ENCODE measurements at places on chromosomes 11 and 22.

GRCh38 chr11:65606876-65607613, 7.0 kb downstream of the MAP3K11 start:
- no peak for DNase-seq

GRCh38 chr11:130849215-130849568, 67.1 kb downstream of the SNX19 start:
- no peak for DNase-seq

DNA sequence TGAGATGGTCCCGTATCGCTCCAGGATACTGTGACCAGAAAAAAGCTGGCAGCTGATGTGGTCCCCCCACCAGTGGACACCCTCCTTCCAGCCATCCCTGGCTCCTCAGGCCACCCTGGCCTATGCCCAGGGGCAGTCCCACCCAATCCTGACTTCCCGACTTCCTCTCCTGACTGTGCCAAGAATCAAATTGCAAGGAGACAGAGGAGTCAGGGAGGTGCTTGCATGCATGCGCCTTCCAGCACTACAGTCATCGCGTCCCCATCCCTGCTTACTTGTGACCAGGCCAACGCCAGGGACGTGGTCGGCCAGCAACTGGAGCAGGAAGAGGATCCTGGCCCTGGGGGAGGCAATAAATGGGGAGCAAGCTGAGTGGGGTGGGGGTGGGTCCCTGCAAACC, 3.6 kb upstream of the FREY1 start:
- no peak for DNase-seq

GRCh38 chr11:127023991-127024390, 23.4 kb upstream of the KIRREL3 start:
- no peak for DNase-seq

GRCh38 chr22:40441761-40442390, 71.5 kb downstream of the SGSM3 start:
- DNase-seq = no peak

DNA sequence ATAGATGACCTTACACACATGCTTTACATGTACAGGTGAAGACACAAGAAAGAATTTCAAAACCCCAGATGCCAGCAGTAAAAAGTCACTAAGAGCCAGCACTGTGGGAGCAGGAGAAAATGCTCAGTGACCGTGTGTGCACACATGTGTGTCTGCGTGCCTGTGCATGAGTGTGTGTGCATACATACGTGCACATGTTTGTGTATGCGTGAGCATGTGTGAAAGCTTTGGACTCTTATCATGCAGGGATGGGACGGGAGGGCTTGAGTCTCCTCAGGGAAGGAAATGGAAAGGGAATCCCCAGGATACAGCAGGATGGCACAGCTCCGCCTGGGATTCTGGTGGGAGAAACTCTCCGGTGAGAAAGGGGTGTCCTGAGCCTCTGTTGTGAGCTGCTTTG, 121.5 kb upstream of the B3GAT1 start:
- DNase-seq = no peak

GRCh38 chr11:112579282-112579681, 318.6 kb upstream of the PLET1 start:
- DNase-seq = no peak

DNA sequence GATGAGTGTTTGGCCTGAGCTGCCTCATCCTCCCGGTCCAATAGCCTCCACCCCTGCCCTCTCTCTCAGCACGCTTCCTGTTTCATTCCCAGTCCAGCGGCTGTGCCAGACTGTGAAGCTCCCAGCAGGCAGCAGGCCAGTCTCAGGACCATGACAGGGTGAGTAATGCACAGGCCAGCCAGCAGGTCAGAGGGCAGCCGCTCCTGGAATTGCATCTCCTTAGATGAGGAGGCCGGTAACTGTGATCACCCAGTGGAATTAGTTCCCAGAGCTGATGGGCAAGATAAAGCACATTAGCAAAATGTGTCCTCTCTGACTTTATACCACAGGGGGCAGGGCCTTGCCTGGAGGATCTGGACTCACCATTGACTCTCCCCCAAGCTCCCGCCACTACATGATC, 251.2 kb downstream of the ETS1 start:
- DNase-seq = no peak

DNA sequence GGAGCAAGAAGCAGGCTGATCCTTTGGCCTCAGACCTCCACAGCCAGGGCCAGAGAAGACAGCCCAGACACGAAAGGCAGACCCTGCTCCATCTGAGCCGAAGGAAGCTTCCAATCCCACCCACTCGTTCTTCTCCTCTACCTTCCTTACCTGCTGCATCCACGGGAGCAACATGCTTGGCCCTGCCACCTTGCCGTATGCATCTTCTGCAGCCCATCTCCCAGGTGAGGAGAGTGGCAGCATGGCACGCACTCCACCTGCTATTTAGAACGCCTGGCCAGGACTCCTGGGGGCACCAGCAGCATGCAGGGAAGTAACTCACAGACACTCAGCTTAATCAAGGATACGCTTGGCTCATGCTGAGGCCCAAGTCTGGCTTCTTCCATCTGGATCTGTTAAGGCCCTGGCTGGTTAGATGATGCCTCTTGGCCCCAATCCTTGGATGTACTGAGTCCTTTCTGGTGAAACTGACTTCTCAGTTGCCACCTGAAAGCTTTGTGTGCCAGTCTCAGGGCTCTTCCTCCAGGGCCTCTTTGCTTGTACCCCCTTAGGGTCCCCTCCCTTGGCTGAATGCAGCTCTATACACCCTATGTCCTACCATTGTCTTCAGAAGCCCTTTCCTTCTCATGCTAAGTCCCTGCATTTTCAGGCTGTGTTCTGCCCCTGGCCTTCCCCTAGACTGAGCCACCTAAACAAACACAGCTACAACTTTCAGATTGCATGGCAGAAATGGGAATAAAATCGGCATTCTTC, 604.9 kb downstream of the BUD13 start:
- DNase-seq = no peak

- DNase-seq = no peak
These were observed 61.0 kb downstream of the TEAD1 start for GRCh38 chr11:12735262-12735661.

- DNase-seq = no peak
These were observed 307 bp upstream of the MRPL16 start for GRCh38 chr11:59810911-59811259.

DNA sequence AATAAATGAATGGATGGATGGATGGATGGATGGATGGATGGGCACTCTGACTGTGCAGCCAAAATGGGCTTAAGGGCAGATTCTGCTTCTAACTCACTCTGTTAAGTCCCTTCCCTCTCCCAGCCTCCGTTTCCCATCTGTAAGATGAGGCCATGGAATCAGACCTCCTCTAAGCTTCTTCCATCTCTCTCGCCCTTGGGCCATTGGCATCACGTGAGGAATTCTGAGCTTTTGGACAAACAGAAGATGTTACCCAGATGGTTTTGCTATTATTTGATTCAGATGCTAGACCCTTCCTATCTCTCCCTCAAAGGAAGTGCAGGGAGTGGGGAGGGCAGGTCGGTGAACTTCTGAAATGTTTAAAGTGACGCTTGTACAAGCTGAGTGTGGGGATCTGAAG, 4.0 kb upstream of the CYTH4 start:
- no peak for DNase-seq

GRCh38 chr11:113952588-113952987, 22.3 kb upstream of the HTR3A start:
- no peak for DNase-seq

GRCh38 chr11:114158421-114158820, 98.9 kb downstream of the ZBTB16 start:
- DNase-seq = no peak

GRCh38 chr11:127670374-127671119, 670.0 kb upstream of the KIRREL3 start:
- DNase-seq = no peak

DNA sequence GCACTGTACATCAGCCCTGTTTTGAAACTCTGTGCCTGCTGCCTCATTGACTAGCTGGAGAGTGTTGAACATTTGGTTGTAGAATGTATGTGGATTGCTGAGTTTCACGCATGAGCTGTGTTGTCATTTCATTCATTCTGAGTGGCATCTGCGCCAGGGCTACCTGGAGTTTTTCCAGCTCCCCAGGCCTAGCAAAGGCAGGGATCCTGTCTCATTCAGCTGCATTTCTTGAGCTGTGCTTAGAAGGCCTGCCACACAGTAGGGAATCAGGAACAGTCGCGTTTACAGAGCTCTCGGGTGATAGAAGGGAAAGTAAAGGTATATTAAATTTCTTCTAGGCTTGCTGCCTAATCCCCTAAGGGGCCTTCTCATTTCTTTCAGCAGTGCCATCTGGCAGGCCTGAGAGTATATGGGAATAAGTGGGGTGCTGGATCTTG, 44.3 kb downstream of the PTPRJ start:
- no peak for DNase-seq

GRCh38 chr22:41203118-41203517, 2.0 kb upstream of the L3MBTL2 start:
- DNase-seq = no peak

GRCh38 chr11:130631119-130631518, 182.7 kb downstream of the ADAMTS15 start:
- DNase-seq = no peak

GRCh38 chr11:73240190-73240781, 22.2 kb downstream of the P2RY2 start:
- no peak for DNase-seq

- no peak for DNase-seq
These were observed 3.4 kb downstream of the SCGB1D4 start for GRCh38 chr11:62295504-62295903.

DNA sequence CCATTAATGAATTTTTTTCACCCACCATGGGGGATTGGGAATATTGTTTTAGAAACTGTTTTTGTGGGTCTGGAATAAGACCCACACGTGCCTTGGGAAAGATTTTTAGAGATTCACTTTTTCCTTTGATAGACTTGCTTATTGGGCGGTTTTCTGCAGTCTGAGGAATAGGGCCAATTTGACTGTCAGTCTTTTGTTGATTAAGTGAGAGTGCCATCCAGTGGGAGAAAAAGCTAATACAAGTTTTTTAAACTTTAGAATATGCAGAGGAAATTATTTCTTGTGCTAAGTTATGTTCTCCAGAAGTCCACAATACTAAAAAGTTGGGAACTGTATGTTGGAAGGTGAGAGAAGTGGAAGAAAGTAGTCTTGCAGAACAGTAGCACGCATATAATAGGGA, 56.1 kb downstream of the PRMT3 start:
- DNase-seq = no peak

GRCh38 chr11:62069374-62069773, 54.4 kb upstream of the INCENP start:
- no peak for DNase-seq

- DNase-seq = no peak
These were observed 160.5 kb upstream of the NAV2 start for GRCh38 chr11:19552161-19552560.

- no peak for DNase-seq
These were observed 34.8 kb downstream of the TSG101 start for GRCh38 chr11:18491924-18492323.

- DNase-seq = no peak
These were observed 333.4 kb upstream of the MPPED2 start for GRCh38 chr11:30919389-30920152.

- no peak for DNase-seq
These were observed 19.1 kb upstream of the SLC22A25 start for GRCh38 chr11:63262547-63262946.

DNA sequence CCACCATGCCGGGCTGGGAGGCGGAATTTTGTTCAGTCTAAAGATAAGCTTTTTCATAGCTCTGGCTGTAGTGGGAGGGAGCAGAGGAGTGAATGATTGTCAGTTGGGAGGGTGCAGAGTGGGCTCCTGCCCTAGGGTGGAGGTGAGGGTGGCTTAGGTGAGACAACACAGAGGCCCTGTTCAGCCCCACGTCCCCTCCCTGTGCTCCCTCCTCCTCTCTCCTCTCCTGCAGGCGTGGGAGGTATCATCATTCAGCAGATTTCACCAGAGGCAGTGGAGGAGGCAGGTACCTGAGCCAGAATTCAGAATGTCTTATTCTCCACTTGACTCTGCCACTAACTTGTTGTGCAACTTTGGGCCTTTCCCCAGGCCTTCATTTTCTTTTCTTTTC, 1.7 kb upstream of the THRSP start:
- no peak for DNase-seq

GRCh38 chr11:116449522-116449921, 323.3 kb downstream of the BUD13 start:
- DNase-seq = no peak

DNA sequence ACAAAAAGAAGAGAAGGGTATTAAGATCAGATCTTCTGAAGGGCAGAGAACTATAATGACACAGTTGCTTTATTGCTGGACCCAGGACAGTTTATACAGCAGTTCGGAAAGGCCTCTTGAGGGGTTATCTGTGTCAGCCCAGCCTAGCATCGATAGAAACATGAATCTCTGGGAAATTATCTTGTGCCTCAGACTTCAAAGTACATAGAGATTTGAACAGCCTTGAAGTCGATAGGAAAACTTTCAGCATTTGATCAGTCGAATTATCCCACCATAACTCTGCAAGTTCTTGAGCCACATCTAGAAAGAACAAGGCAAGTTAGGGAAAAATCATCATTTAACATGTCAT, 2.5 kb upstream of the LMO2 start:
- DNase-seq = no peak

DNA sequence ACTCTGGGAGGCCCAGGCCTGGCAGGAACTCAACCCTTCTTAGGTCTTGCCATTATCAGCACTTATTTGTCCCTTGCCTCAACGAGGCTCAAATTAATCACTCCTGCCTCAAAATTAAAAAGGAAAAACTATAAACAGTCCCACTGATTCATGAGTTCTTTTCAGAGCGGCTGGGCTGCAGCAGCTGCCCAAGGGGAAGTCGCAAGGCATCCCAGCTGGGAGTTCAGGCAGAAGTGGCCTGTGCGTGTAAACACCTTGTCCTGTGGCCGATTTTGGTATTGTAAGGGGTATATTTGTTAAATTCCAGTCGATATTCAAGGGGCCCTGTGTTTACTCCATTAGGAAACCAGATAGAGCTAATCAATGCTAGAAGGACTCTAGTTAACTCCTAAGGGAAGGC, 213.9 kb upstream of the CADM1 start:
- no peak for DNase-seq

GRCh38 chr11:57480409-57481137, 20.2 kb downstream of the RTN4RL2 start:
- no peak for DNase-seq

Data from cortex of kidney (tissue), 1 donor.